MV-4-11 (cell line): ENCODE measurements at places on chromosomes 16 and 17.

- DNase-seq, result no peak
These were observed 375.5 kb downstream of the TOX3 start for GRCh38 chr16:52171481-52171880.

- DNase-seq, result no peak
These were observed 77.5 kb downstream of the ENGASE start for GRCh38 chr17:79152110-79152509.

DNA sequence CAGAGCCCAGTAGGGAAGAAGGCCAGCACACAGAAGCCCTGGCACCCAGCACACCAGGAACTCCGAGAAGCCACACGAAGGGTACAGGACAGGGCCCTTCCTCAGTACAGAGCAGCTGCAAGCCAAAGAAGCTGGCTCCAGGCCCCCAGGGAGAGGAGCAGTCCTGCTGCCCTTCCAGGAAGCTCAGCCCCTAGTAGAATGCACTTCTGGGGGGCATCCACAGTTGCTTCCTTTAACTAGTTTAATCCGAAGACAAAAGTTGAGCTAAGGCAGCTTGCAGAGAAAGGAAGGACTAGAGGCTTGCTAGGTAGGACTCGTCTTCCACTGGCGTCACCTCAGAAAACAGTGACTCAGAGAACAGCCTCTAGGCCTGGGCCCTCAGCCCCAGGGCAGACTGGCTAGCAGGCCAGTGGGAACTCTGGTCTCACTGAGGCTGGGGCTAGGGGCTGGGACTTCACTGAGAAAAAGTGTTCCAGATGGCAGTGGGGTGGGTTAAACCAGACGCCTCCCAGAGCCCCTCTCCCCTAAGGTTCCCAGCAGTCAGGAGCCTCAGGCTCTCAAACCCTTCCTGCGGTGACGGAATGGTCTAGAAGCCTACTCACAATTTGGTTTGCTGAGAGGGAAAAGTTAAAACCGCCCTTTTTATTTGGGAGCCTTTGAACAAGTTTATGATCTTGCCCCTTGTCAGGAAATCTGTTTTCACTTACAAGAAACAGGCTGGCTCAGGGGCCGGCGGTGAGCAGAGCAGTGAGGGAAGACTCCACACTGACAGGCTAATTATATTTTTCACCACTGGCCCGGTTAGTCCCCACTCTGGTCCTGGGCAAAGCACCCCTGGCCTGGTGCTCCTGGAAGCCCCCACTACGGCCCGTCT is 41.4 kb downstream of the ACTG1 start:
- no peak for DNase-seq

GRCh38 chr17:50259477-50260324 is 14.6 kb upstream of the TMEM92 start:
- DNase-seq, result no peak

GRCh38 chr17:57284984-57285646 is 28.8 kb downstream of the MSI2 start:
- DNase-seq, result peak; percentile 84

DNA sequence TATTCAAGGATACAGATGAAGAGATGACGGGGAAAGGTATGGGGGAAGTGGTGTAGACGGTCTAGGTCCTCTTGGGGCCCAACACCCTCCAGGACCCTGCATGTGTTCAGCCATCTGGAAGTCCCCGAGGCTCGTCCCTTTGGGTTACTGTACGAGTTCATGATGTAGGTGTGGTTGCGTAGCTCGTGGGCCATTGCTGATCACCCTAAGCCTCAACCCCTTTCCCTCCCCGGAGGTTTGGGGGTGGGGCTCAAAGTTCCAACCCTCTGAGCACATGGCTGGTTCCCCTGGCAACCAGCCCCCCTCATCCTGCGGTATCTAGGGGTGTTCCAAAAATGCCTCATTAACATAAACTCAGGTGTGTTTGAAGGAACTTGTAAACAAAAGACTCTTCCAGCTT is 98.8 kb upstream of the METRNL start:
- DNase-seq, result no peak
